ENCODE measurements at places on chromosomes 2 and 18. TPM values are rescaled to one million over a fixed set of nuclear protein-coding genes. Genes with fewer than 3 reads are reported as not detected.

The C2orf80 gene
- not detected for polyA plus RNA-seq

The RNU2-63P gene
- polyA plus RNA-seq, result not detected

The CYP1B1 gene
- polyA plus RNA-seq, result 5.3 TPM

The C2orf78 gene
- not detected for polyA plus RNA-seq

The REG3G gene
- not detected for polyA plus RNA-seq

The SPIRE1 gene
- 8.3 TPM for polyA plus RNA-seq
